Lower lobe of right lung (tissue), 2 donors: ENCODE measurements at places on chromosomes 2 and 18. TPM values are rescaled to one million over a fixed set of nuclear protein-coding genes. Genes with fewer than 3 reads are reported as not detected.

The ADRA2B gene
- total RNA-seq = 0.32 TPM

The ATF2 gene
- total RNA-seq = 48.0 TPM

The MTLN gene
- 47.3 TPM for total RNA-seq

The IL36B gene
- total RNA-seq = not detected

The EMILIN2 gene
- total RNA-seq = 51.5 TPM

The RRM2 gene
- 8.4 TPM for total RNA-seq

The MARCHF4 gene
- total RNA-seq = 0.12 TPM

The KIF3C gene
- 6.0 TPM for total RNA-seq

The RAD51AP2 gene
- total RNA-seq = not detected

The C2orf66 gene
- 0.21 TPM for total RNA-seq

The PLCD4 gene
- total RNA-seq = 1.1 TPM

The ILKAP gene
- 43.4 TPM for total RNA-seq

The ACVR2A gene
- total RNA-seq = 18.2 TPM

The SELENOI gene
- 13.4 TPM for total RNA-seq

The MFF gene
- 53.0 TPM for total RNA-seq

The LRP2 gene
- 47.8 TPM for total RNA-seq

The MYO5B gene
- total RNA-seq = 23.3 TPM

The PAX8 gene
- total RNA-seq = 1.2 TPM

The IGFBP2 gene
- total RNA-seq = 37.7 TPM

The ADCY3 gene
- total RNA-seq = 36.1 TPM

The DNAJC5G gene
- total RNA-seq = not detected

The STARD6 gene
- not detected for total RNA-seq

The INPP5D gene
- 32.0 TPM for total RNA-seq

The ESPNL gene
- 0.09 TPM for total RNA-seq

The IL37 gene
- not detected for total RNA-seq

The CNNM4 gene
- 15.7 TPM for total RNA-seq

The LIMS4 gene
- total RNA-seq = 1.1 TPM

The HAAO gene
- total RNA-seq = 6.1 TPM

The MMADHC gene
- total RNA-seq = 70.4 TPM

The LGALSL gene
- 30.8 TPM for total RNA-seq

The CNDP1 gene
- total RNA-seq = not detected

The CERKL gene
- total RNA-seq = 1.7 TPM

The SPR gene
- 46.2 TPM for total RNA-seq

The L3MBTL4 gene
- total RNA-seq = 16.9 TPM

The MYCN gene
- total RNA-seq = 0.68 TPM

The HSBP1L1 gene
- total RNA-seq = 46.6 TPM

The FER1L5 gene
- total RNA-seq = 0.44 TPM

The SERPINB3 gene
- total RNA-seq = not detected

The SPHKAP gene
- total RNA-seq = 0.06 TPM

The COA5 gene
- 31.2 TPM for total RNA-seq

The HOXD3 gene
- 0.47 TPM for total RNA-seq

The KIAA2012 gene
- total RNA-seq = 2.8 TPM

The GLB1L gene
- total RNA-seq = 12.6 TPM
